ENCODE measurements at places on chromosomes 12 and 14.

DNA sequence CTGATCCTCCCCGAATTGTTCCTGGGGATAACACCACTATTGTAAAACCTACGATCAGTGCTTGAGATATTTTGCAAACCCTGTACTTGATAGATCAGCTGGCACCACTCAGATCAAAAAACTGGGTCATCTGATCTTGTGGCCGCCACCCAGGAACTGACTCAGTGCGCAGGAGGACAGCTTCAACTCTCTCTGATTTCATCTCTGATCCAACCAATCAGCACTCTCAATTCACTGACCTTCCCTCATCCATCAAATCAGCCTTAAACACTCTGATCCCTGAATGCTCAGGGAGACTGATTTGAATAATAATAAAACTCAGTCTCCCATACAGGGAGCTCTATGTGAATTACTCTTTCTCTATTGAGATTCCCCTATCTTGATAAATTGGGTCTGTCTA lies 4.2 kb upstream of the XPOT start:
- DNase-seq = peak; percentile 89

DNA sequence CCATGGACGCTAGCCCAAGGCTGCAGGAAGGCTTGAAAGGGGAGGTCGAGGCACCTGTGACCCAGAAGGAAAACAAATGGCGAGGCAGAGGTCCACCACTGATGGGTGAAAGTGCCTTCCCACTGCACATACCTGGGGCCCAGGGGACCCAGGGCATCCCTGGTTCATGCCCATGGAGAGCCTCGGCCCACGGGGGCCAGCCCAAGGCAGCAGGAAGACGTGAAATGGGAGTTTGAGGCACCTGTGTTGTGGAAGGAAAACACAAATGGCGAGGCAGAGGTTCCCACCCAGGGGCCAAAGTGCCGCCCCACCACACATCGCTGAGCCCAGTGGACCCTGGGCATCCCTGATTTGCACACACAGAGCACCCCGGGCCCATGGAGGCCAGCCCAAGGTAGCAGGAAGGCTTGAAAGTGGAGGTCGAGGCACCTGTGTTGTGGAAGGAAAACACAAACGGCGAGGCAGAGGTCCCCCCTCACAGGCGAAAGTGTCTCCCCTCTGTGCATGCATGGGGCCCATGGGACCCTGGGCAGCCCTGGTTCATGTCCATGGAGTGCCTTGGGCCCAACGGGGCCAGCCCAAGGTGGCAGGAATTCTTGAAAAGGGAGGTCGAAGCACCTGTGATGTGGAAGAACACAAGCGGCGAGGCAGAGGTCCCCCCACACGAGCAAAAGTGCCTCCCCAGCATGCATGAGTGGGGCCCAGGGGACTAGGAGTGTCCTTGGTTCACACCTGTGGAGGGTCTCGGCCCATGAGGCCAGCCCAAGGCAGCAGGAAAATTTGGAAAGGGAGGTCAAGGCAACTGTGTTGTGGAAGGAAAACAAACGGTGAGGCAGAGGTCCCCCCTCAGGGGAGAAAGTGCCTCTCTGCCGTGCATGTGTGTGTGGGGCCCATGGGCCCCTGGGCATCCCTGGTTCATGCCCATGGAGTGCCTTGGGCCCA lies 383.3 kb downstream of the ALG10 start:
- DNase-seq = no peak

DNA sequence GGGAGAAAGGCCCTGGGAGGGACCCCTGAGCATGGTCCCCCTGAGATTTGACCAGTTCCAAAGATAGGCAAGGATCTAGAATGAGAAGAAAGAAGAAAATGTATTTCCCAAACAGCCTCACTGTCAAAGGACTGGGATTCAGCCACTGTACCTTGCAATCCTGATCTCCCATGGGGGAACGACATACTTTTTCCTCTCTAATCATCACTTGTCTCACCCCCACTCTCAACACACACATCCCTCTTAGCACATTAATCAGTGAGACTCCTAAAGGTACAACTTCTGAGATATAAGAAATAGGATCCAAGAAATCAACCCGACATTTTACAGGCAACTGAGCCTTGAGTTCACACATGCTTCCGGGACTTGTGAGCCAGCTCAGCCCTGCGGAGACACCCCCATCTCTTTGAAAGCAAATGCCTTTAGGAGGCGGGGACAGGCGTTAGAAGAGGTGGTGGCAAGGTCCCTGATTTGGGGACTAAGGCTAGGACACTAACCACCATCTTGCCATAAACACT lies 1.4 kb downstream of the MAP3K9 start:
- DNase-seq = peak; percentile 30

DNA sequence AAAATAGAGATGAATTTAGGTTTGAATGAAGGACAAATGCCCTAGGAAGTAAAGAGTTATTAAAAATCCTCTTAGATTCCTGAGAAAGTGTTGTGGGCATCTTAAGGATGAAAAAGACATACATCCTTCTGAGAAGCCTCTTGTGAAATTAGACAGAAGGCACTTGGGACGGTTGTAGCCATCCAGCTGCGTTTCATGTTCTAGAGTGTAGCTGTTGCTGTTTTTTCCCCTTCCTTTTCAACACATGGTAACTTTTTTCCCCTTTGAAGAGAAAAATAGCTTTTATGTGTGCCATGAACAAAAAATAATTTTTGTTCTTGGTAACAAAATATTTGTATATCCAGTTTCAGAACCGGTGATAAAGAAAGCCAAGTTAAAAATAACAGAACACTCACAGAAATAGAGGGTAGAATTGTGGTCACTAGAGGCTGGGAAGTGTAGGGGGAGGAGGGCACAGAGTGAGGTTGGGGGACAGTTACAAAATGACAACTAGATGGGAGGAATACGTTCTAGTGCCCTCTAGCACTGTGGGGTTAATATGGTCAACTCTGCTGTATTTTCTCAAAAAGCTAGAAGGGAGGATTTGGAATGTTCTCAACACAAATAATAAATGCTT lies 58.4 kb downstream of the PTHLH start:
- DNase-seq = no peak

DNA sequence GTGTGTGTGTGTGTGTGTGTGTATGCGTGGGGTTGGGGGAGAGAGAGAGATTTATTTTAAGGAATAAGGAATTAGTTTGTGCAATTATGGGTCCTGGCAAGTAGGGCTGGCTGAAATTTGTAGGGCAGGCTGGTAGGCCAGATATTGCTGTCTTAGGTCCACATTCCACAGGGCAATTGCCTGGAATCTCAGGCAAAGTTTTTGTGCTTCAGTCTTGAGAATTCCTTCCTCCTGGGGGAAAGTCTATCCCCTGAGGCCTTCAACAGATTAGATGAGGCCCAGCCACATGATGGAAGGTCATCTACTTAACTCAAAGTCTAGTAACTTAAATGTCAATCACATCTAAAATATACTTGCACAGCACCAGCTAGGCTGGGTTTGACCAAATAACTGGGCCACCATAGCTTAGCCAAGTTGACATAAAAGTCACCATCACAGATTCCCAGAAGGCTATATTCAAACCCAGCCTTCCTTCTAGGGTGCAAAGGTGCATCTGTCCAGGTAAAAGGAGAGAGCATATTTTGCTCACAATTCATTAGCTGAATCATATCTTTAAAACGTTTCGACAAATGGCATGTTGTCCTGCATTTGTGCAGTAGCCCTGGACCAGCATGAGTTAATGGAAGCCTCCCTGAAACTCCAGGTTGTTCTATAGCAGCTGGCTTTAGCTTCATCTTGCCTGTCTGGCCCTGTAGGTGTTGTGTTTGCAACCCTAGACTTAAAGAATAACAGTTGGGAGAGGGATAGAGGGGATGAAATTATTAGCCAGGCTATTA lies 63.1 kb downstream of the C14orf132 start:
- no peak for DNase-seq

DNA sequence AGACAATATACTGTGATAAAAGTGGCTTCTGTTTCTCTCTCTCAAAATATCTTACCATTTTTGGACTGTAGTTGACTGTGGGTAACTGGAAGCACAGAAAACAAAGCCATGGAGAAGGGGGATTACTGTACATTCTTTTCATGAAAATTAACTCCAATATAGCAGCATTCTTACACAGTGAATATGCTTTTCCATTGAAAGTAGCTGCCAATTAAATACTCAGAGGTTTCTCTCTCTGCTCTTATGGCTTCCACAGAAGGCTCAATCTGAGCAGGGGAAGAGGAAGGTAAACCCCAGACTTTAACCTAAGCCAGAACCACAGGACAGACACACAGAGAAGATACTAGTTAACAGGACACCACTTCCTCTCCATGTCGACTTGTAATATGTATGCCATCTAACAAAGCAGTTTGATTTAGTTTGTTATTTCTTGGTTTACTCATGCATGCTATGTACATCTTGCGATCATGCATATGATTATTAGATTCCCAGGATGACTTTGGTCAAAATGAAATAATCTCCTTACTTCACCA lies 150.2 kb downstream of the SSPN start:
- peak; percentile 46 for DNase-seq

DNA sequence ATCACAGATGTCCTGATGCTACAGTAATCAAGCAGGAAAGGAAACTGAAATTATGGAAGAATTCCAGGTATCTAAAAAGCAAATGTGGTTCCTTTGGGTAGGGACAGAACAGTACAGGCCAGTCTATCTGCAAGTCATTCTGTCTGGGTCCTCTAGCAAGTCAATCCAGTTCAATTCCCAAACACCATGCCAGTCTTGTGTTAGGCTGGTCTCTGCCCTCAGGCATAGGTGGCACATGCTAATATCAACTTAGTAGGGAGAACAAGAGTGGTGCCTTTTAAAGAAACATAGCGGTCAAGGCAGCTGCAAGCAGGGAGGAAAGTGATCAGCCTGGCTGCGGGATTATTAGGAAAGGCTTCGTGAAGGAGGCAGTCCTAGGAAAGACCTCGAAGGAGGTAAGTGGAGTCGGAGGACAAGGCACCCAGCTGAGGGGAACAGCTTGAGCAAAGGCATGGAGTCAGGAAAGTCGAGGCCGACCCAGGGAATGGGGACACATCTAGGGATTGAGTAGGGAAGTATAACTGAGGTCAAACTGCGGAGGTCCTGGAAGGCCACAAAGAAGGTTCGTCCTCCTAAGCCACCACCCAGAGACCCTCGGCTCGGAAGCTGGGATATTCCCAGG lies 3.8 kb upstream of the PLEKHG6 start:
- DNase-seq = no peak

DNA sequence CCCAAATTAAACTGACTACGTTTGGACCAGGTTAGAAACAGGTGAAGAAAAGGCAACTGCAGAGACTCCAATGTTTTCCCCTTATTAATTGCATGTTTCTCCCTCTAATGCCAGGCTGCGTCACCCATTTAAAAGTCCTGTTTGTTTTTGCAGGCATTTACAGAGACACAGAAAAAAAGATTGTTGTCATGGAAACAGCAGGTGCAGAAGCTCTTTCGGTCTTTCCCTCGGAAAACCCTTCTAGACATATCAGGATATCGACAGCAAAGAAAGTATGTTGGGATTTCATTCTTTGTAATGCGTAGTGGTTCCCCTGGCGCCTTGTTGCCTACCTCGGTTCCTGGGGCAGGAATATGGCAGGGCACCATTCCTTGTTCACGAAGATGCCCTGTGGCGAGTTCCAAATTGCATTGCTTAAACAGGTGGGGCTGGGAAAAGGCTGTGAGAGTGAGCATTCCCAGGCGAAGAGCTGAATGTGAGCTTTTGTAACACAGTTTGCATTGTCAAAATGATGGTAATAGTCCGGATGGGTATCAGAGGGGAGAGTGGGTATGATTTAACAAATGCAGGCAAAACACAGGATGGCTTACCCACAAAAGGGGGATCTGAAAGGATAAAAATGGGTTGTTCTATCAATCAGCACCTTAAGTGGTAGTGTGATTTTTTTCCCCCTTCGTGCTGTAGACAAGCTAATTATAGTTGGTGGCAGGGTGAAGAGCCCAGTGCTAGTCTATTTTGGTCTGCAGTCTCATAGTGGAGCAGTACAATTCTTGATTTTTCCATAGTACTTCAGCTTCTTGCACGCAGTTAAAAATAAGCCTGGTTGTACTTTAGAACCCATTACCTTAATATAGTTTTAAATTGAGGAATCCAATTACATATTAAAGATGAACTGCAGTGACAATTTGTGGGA lies 132.4 kb downstream of the GCH1 start:
- no peak for DNase-seq

DNA sequence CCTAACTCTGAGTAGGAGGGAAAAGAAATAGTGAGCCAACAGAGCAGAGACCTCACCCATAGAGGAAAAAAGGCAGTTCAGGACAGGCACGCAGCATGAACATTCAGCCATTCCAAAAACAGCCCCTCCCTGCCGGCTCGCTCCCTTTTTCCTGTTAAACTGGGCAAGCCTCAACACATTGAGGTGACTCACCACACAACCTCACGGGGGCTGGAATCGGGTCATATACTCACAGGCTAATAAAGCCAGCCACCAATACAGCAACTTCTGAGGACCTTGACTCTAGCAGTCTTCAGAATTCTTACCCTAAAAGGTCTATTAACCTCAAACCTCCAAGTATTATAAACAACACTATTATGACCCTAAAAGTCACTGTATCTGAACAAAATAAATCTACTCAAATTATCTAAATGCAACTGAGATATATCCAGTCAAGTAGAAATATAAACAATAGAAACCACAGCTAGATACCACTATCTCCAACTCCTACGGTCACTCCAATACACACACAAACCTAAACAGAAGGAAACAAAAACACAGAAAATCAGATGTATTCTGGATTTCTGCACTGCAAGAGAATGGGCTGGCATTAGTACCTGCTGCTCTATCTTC lies 6.3 kb downstream of the YBX3 start:
- peak; percentile 91 for DNase-seq

Measured in iris pigment epithelial cell (primary cell).